Lower lobe of right lung (tissue), 2 donors: ENCODE measurements at places on chromosomes 1 and 21. TPM values are rescaled to one million over a fixed set of nuclear protein-coding genes. Genes with fewer than 3 reads are reported as not detected.

- H3K27ac ChIP-seq = no peak overlapping the region
- no peaks in the 10 kb centered on the region for H3K4me1 ChIP-seq
- no peak for DNase-seq
- H3K36me3 ChIP-seq = no peaks in the 10 kb centered on the region
- no peak overlapping the region for H3K4me3 ChIP-seq
These were observed 21.2 kb upstream of the ZP4 start for GRCh38 chr1:237911911-237912310.

Gene FOXO6
- 0.92 TPM for total RNA-seq

Gene USH2A
- total RNA-seq = not detected

GRCh38 chr1:100215101-100215500, 34.5 kb downstream of the DBT start:
- no peaks in the 10 kb centered on the region for H3K4me1 ChIP-seq
- no peak overlapping the region for H3K4me3 ChIP-seq
- no peaks in the 10 kb centered on the region for H3K27me3 ChIP-seq
- H3K36me3 ChIP-seq = peaks cover 74% of the 10 kb centered on the region
- H3K27ac ChIP-seq = no peak overlapping the region

DNA sequence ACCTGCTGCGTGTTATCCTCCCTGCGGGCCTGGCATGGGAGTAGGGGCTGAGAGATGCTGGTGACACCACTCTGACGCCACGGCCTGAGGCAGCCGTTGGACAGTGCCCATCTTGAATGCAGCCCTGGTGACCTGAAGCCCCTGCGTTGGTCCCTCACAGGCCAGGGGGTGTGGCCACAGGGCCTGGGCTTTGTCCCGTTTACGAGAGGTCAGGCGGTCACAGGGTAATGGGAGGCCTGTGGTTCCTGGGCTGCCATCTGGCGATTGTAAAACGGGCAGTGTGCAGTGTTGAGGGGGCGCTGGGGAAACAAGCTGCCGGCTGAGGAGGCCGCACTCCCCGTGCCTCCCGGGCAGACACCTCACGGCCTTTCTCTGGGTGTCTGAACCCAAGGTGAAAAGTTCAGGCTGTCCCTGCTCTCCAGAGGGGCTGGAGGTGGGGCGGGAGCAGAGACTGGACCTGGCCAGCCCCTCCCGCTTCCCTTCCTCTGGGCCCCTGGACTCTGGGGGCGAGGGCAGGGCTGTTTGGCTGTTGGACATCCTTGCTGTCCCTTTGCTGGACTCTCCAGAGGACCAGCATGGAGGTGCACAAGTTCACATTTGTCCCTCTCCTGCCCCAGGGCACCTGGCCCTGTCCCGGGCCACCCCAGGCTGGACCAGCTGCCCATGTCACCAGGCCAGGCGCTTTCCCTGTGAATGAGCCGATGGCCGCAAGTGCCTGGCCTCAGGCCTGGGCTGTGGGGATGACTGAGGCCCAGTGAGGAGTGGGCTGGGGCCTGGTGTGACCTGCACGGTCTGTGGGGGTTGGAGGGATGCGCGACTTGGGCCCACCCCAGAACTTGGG, 42.4 kb downstream of the SKI start:
- no peak overlapping the region for H3K4me3 ChIP-seq
- no peaks in the 10 kb centered on the region for H3K27me3 ChIP-seq
- no peak for DNase-seq
- peak overlapping the region; percentile 37 for H3K27ac ChIP-seq

GRCh38 chr1:245614476-245614875, 459.7 kb downstream of the KIF26B start:
- H3K4me3 ChIP-seq = no peak overlapping the region
- H3K36me3 ChIP-seq = no peaks in the 10 kb centered on the region
- no peak overlapping the region for H3K27ac ChIP-seq
- no peak for DNase-seq
- no peaks in the 10 kb centered on the region for H3K27me3 ChIP-seq

- peaks cover 6% of the 10 kb centered on the region for H3K27me3 ChIP-seq
- no peak overlapping the region for H3K27ac ChIP-seq
- H3K36me3 ChIP-seq = no peaks in the 10 kb centered on the region
- H3K4me1 ChIP-seq = no peaks in the 10 kb centered on the region
- no peak for DNase-seq
- no peak overlapping the region for H3K4me3 ChIP-seq
These were observed 33.8 kb upstream of the NFASC start for GRCh38 chr1:204836856-204837255.

DNA sequence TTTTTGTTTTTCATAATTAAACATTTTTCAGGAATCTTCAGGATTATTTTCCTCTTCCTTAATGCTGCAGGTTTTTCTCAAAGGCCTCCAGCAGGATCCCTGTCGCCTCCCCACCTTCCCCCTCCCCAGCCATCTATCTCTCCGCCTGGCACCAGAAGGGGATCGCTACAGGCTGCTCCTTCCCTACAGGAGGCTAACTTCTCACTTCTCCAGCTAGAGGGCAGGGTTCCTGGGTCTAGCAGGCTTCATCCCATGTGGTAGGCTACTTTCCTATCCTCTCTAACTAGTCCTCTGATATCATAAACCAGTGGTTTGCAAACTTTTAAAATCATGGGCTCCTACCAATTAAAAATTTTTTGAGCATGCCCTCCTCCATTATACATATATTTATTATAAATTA, 104.1 kb downstream of the KCNN3 start:
- no peak for DNase-seq
- no peaks in the 10 kb centered on the region for H3K4me1 ChIP-seq
- H3K4me3 ChIP-seq = no peak overlapping the region
- peaks cover 19% of the 10 kb centered on the region for H3K27me3 ChIP-seq
- no peaks in the 10 kb centered on the region for H3K36me3 ChIP-seq

DNA sequence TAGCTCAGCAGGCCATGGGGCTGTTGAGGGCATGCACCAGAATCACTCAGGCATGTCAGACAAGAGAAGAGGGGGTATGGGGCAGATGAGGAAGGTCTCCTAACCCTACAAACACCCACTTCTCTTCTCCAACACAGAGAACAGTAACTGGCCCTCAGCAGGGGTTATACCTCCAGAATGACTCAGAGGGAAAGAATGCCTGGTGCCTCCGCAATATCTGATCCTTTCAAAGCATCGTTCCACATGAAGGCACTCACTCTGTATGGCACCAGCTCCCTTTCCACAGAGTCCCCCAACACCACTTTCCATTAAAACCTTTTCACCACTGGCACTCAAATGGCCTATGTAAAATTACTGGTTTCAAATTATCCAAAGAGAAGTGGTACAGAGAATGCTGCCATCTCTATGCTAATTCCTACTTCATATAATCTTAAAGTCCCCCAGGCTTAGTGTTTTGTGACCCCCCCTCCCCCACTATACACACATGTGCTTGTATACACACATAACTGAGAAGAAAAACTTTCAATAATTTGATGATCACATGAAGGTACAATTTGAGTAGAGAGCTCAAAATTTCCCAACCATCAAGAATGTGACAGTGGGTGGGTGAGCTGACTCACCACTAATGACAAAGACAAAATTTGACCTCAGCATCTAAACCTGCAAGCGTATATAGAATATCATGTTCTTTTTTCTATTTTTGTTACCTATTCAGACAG, 91.5 kb downstream of the SIPA1L2 start:
- no peak overlapping the region for H3K27ac ChIP-seq
- no peak for DNase-seq
- no peaks in the 10 kb centered on the region for H3K27me3 ChIP-seq
- H3K36me3 ChIP-seq = no peaks in the 10 kb centered on the region

DNA sequence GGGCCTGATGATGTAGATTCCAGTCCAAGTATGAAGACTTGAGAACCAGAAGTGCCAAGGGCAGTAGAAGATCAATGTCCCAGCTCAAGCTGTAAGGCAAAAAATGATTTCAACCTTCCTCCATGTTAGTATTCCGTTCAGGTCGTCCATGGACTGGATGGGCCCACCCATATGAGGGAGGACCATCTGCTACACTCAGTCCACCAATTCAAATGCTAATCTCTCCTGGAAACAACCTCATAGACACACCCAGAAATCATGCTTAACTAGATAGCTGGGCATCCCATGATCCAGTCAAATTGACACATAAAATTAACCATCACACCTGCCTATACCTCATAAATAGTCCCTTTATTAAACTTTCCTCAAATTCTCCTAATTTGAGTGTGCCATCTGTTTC, 73.3 kb upstream of the NFASC start:
- H3K4me1 ChIP-seq = no peaks in the 10 kb centered on the region
- no peaks in the 10 kb centered on the region for H3K36me3 ChIP-seq
- DNase-seq = no peak
- H3K27me3 ChIP-seq = no peaks in the 10 kb centered on the region

DNA sequence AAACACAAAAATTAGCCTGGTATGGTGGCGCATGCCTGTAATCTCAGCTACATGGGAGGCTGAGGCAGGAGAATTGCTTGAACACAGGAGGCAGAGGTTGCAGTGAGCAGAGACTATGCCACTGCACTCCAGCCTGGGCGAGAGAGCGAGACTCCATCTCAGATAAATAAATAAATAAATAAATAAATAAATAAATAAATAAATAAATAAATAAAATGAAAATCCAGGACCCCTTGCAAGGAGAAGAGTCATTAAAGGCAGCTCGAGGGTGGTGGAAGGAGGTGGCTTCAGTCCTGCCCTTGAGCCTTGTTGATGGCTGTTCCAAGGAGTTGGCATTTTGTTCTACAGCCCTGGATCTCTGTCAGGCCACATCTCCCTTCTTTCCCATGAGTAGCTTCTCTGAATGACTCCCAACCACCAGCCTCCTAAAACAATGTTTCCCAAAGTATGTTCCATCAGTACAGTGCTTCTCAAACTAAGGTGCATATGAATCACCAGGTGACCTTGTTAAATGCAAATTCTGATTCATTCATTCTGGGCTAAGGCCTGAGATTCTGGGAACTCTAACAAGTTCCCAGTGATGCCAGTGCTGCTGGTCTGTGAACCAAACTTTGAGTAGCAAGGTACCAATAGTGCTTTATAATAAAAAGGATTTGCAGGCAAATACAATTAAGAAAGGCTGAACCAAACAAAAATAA, 99.0 kb downstream of the KCNN3 start:
- no peak overlapping the region for H3K27ac ChIP-seq
- no peaks in the 10 kb centered on the region for H3K36me3 ChIP-seq
- H3K27me3 ChIP-seq = no peaks in the 10 kb centered on the region
- no peak overlapping the region for H3K4me3 ChIP-seq

Gene ARHGEF10L
- total RNA-seq = 57.9 TPM

DNA sequence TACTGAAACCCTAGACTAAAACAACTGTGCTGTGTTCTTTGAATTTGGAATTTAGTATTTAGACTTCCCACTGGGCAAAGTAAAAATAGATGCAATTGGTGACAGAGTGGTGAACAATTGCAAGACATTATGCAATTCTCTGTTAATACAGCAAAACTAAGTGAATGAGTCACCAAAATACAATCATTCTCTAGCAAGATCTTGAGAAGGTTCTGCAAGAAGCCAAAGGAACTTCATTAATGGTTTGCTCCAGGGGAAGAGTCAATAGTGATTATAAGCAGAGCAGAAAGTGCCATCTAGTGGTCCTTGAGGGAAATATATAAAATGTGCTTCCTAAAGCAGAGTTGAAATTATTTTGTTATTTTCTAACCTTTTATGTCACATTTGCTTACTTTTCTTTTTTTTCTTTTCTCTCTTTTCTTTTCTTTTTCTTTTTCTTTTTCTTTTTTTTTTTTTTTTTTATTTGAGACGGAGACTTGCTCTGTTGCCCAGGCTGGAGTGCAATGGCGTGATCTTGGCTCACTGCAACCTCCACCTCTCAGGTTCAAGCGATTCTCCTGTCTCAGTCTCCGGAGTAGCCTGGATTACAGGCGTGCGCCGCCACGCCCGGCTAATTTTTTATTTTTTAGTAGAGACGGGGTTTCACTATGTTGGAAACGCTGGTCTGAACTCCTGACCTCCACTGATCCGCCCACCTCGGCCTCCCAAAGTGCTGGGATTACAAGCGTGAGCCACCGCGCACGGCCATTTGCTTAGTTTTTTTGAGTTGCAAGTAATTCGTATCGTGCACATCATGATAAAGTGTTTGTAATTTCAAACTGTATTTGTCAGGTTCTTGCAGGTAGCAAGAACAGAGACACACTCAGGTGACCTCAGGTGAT, 99.2 kb downstream of the CTH start:
- no peak for DNase-seq
- H3K27me3 ChIP-seq = no peaks in the 10 kb centered on the region
- no peaks in the 10 kb centered on the region for H3K4me1 ChIP-seq

- DNase-seq = peak; percentile 55
- no peaks in the 10 kb centered on the region for H3K27me3 ChIP-seq
- no peak overlapping the region for H3K4me3 ChIP-seq
- no peaks in the 10 kb centered on the region for H3K36me3 ChIP-seq
- peaks cover 9% of the 10 kb centered on the region for H3K4me1 ChIP-seq
These were observed 148.7 kb downstream of the ZZZ3 start for GRCh38 chr1:77533660-77534305.

DNA sequence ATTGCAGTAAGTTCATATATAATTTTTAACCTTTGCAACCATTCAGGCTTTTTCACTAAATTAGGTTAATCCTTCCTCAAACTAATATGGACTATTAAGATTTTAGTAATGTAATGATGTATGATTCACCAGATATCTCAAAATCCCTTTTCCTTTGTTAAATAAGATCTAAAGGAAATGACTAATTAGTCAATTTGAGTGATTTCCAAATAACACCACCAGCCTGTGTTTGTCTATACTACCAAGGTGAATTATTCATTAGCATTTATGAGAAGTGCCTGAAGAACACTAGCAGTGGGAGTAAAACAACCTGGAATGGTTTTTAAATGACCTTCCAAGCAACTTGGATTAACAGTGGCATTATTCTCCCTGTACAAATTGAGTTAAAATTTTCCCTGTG, 670.6 kb upstream of the PKN2 start:
- no peak for DNase-seq
- H3K4me3 ChIP-seq = no peak overlapping the region
- H3K36me3 ChIP-seq = no peaks in the 10 kb centered on the region
- H3K27me3 ChIP-seq = no peaks in the 10 kb centered on the region

DNA sequence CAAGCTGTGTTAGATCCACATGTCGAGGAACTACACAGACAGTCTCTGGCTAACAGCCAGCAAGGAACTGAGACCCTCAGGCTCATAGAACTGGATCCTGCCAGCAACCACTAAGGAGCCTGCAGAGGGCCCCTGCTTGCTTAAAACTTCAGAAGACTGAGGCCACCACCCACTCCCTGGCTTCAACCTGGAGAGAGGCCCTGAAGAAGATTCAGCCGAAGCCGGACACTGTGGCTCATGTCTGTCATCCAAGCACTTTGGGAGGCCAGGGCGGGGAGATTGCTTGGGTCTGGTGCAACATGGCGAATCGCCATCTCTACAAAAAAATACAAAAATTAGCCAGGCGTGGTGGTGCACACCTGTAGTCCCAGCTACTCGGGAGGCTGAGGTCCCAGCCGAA, 92.6 kb upstream of the TMPRSS2 start:
- H3K4me1 ChIP-seq = peaks cover 19% of the 10 kb centered on the region
- no peaks in the 10 kb centered on the region for H3K27me3 ChIP-seq
- no peak overlapping the region for H3K27ac ChIP-seq

- H3K36me3 ChIP-seq = no peaks in the 10 kb centered on the region
- no peak for DNase-seq
- peaks cover 12% of the 10 kb centered on the region for H3K4me1 ChIP-seq
- H3K27me3 ChIP-seq = no peaks in the 10 kb centered on the region
- no peak overlapping the region for H3K27ac ChIP-seq
These were observed 58.6 kb downstream of the DDR2 start for GRCh38 chr1:162690672-162691434.

- H3K27me3 ChIP-seq = no peaks in the 10 kb centered on the region
- DNase-seq = no peak
- H3K27ac ChIP-seq = no peak overlapping the region
- H3K4me3 ChIP-seq = no peak overlapping the region
- no peaks in the 10 kb centered on the region for H3K36me3 ChIP-seq
- H3K4me1 ChIP-seq = no peaks in the 10 kb centered on the region
These were observed 76.4 kb upstream of the ZBTB18 start for GRCh38 chr1:243974451-243975292.

Gene KHDRBS1
- total RNA-seq = 79.5 TPM

Gene UBASH3A
- total RNA-seq = 1.2 TPM

Gene TEX38
- not detected for total RNA-seq

- H3K4me3 ChIP-seq = no peak overlapping the region
- no peak for DNase-seq
- H3K27ac ChIP-seq = no peak overlapping the region
These were observed 31.8 kb downstream of the KCNK2 start for GRCh38 chr1:215114154-215114933.
